ENCODE measurements at places on chromosomes 11 and 22. TPM values are rescaled to one million over a fixed set of nuclear protein-coding genes. Genes with fewer than 3 reads are reported as not detected.
A peak's percentile ranks its signal among the peaks of the same experiment; 100 is the strongest.

The DLG2 gene
- total RNA-seq, result 276 TPM

- H3K4me3 ChIP-seq, result no peak overlapping the region
- H3K27me3 ChIP-seq, result no peaks in the 10 kb centered on the region
- no peak for DNase-seq
- H3K36me3 ChIP-seq, result no peaks in the 10 kb centered on the region
These were observed 17.7 kb downstream of the CABP7 start for GRCh38 chr22:29737251-29738117.

- peak within 1 kb of the TSS; percentile 57 for H3K27ac ChIP-seq
- DNase-seq, result peak; percentile 48
- no peaks in the 10 kb centered on the region for H3K4me1 ChIP-seq
- no peaks in the 10 kb centered on the region for H3K27me3 ChIP-seq
- no peaks in the 10 kb centered on the region for H3K36me3 ChIP-seq
These were observed at the start of gene LRRC75B for GRCh38 chr22:24592851-24593558. LRRC75B (minus strand) TSS chr22:24593073; CDS start chr22:24593039, 34 bp downstream.

The HEPHL1 gene
- not detected for total RNA-seq

DNA sequence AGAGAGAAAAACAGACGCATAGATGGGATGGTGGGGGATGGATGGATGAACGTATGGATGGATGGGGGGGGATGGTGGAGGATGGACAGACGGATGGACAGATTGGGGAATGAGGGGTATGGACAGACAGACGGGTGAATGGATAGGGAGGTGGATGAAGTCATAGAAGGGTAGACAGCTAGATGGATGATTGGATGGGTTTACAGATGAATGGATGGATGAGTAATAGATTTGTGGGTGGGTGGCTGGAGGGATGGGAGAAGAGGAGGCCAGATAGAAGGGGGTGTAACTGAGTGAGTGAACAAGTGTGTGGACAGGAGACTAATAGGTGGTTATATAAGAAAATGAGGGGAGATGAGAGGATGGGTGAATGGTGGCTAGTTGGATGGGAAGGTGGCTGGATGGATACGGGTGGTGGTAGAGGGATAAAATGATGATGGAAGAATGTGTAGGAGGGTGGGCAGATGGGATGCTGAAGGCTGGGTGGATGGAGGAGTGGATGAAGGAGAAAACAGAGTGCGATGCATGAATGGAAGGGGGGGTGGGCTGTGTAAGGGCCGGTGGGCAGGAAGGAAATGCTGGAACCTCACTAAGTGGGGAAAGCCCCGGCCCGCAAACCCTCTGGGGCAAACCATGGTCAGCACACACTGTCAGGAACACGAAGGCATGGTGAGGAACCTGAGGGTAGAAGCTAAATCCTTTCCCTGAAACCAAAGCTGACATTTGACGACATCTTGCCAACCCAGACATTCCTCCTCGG, 21.6 kb downstream of the ARVCF start:
- H3K27me3 ChIP-seq, result no peaks in the 10 kb centered on the region
- peaks cover 13% of the 10 kb centered on the region for H3K4me1 ChIP-seq
- H3K27ac ChIP-seq, result no peak overlapping the region
- no peak for DNase-seq

The UCP2 gene
- 88.5 TPM for total RNA-seq

- peak; percentile 25 for DNase-seq
- no peaks in the 10 kb centered on the region for H3K36me3 ChIP-seq
- no peaks in the 10 kb centered on the region for H3K4me1 ChIP-seq
- no peaks in the 10 kb centered on the region for H3K27me3 ChIP-seq
- H3K4me3 ChIP-seq, result no peak overlapping the region
- H3K27ac ChIP-seq, result no peak overlapping the region
These were observed 99.3 kb downstream of the FDX1 start for GRCh38 chr11:110529043-110529442.

- H3K4me3 ChIP-seq, result no peak overlapping the region
- no peaks in the 10 kb centered on the region for H3K4me1 ChIP-seq
- no peaks in the 10 kb centered on the region for H3K36me3 ChIP-seq
- no peaks in the 10 kb centered on the region for H3K27me3 ChIP-seq
- no peak for DNase-seq
These were observed 6.8 kb upstream of the ZBED5 start for GRCh38 chr11:10864688-10865087.

The CLMP gene
- total RNA-seq, result 45.9 TPM

The GLYATL1 gene
- total RNA-seq, result not detected
